ENCODE measurements at places on chromosomes 12 and 14.

- DNase-seq = no peak
These were observed 70.8 kb downstream of the POLR3B start for GRCh38 chr12:106428384-106428783.

GRCh38 chr14:92675421-92675820 lies 73.0 kb downstream of the LGMN start:
- no peak for DNase-seq

GRCh38 chr12:106248312-106248845 lies 559 bp upstream of the CKAP4 start:
- peak; percentile 26 for DNase-seq

DNA sequence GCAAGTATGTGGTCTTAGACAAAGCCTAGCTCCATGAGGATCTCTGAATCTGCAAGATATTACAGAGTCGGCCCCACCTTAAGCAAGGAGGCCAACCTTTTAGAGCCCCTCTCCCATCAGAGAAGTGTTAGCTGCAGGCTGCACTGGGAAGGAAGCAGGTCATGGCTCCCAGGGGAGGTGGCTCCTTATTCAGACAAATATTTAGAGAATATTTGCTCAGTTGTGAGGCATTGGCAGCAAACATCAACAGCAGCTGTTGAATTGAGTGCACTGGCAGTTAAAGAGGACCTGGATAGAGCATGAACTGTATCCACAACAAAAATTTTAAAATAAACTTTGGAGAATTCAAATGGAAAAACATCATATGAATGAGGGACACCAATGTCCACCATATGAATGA lies 44.7 kb downstream of the FSCB start:
- DNase-seq = no peak

DNA sequence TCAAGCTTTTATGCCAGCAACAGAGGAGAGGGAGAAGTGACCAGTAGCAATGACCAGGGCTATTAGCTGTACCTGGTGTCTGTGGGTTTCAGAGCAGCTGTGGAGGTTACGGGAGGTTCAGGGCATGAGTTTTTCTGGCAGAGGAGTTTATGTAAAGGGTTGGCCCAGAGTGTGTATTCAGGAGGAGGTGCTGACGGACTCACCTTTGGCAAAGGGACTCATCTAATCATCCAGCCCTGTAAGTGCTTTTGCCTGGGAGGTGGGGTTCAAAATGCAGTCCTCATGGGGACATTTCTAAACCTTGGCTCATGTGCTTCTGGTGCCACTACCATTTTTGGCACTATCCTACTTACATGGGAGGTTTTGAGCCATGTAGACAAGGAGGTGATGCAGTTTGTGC lies 95.3 kb downstream of the DAD1 start:
- no peak for DNase-seq

- DNase-seq = no peak
These were observed 60.7 kb upstream of the CCND2 start for GRCh38 chr12:4212845-4213244.

DNA sequence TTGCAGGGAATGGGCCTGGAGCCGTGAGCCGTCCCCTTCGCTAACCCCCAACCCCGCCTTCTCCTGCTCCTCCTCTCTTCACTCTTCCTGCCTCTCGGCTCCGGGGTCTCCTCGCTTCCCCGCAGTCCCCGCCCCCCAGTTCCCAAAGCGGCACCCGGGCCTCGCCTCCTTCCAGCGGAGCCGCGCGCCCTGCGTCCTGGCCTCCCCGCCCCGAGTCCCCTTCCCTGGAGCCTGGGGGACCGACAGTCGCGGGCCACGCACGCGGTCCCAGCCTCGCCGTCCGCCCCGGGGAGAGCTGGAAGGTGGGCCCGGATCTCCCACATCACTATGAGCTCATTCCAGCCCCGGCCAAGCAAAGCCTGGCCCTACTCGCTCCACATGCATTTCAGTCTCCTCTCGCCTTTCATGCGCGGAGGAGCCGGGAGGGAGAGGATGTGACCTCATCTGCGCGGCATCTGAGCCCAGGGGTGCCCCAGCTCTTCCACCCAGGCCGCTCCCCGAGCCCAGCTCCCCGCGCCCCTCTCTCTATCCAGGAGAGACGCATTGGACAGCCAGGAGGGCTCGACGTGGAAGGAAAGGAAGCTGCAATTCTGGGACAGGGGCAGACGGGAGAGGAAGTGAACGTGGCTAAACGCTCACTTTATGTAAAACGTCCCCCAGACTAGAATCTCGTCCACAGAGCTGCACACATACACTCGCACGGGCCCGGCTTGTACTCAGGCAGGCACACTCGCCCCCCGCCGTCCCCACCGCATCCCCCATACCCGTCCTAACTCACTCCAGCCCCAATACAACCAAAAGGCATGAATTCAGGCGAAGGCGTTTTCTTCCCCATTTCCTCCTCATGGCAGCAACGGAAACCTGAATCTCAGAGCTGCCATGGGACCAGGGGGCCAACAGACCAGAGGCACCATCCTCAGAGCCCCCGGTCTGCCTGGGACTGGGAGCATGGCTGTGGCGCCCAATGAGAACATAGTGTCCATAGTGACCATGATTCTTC lies 108.7 kb upstream of the CCND2 start:
- DNase-seq = no peak
